KBM-7 (cell line): ENCODE measurements at places on chromosomes 7 and 10.
A peak's percentile ranks its signal among the peaks of the same experiment; 100 is the strongest.

GRCh38 chr7:91749418-91749817 is 131.1 kb downstream of the MTERF1 start:
- DNase-seq, result no peak

DNA sequence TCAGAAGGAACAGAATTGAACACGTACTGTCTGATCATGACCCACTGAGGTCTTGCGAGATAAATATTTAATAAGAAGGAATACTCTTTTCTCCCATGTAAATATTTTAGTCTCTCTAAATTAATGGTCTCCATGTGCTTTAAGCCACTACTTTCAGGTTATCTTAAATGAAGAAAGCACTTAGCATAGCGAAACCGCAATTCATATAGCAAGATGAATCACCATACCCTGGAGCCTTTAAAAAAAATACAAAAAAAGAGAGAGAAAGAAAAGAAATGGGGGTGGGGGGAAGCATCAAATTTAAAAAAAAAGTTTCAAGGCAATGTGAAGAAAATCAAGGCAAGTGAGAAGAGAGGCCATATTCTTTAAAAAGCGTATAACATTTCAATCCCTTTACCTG is 82.5 kb downstream of the CTTNBP2 start:
- DNase-seq, result no peak

DNA sequence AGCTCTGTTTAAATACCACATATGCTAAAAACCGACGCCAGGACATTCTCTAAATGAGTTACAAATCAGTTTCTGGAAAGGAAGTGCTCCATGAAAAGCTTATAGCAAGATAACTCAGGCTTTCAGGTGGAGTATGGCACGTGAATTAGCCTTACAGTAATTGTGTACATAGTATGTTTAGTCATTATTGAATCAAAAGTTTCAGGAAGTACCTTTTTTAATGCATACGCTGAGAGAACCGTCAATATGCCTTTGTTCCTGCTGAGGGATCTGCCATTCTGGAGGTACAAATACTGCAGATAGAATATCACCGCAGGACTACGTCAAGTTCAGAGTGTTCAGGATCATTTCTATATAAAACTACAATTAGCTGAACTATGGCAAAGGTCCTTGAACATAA is 45.7 kb downstream of the ANKMY2 start:
- DNase-seq, result no peak

DNA sequence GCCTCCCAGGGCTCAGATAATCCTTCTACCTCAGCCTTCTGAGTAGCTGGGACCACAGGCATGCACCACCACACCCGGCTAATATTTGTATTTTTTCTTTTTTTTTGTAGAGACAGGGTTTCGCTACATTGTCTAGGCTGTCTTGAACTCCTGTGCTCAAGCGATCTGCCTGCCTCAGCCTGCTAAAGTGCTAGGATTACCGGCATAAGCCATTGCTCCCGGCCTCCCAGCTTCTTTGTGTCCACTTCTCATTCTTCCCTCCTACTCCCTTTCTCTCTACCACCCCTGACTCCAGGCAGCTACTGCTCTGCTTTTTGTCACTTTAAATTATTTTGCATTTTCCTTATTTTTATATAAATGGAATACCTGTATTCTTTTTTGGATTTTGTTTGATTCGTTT is 83.4 kb downstream of the PALS2 start:
- DNase-seq, result no peak

GRCh38 chr7:87600130-87601124 is at the start of gene ABCB1:
Gene ABCB1, minus strand, starts transcription at chr7:87600884. Its CDS starts 700 bp downstream, at chr7:87600184.
- peak; percentile 54 for DNase-seq

- no peak for DNase-seq
Observed at GRCh38 chr10:35398908-35399307, 62.6 kb downstream of the CCNY start.

DNA sequence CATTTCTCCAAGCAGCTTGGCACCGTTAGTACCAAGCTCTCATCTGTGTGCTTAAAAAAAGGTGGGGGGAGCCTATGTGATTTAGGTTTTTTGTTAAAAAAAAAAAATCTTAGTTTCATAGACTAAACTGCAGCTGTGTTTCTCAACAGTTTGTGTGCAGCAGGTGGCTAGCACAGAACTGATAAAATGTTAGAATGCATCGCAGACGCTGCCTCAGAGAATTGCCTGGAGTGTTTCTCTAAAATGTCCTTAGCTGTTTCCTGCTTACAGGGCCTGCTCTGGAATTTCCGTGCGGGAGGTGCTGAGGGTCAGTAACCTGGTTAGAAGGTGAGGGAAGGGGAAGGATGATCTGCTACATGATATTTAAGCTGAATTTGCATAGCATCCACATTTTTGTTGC is 268.9 kb downstream of the PLXDC2 start:
- DNase-seq, result no peak

DNA sequence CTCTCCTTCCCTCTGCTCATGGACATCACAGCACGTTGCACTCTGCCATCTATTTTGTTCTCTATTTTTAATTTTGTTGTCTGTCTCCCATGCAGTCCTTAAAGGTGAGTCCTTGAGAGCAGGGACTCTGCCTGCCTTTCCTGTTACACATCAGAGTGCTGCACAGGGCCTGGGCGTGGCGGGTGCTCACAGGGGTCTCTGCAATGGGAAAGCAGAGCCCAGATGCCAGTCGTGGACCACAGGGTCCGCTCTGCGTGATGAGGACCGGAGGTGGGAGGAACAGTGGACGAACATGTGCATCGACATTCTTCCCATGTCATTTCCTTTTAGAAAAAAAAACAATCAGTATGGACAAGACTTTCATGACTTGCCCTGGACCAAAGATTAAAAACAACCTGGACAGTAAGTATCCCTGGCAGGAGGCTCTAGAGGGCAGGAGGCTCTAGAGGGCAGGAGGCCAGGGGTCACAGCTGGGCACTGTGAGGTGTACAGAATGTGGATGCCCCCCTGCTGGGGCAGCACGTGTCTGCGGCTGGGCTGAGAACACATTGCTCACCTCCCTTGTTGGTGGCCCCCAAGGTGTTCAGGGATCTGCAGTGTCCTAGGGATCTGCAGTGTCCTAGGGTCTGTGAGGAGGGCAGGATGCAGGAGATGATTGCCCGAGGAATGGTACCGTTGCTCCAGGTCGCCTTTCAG is 29.6 kb upstream of the ZNF488 start:
- no peak for DNase-seq

DNA sequence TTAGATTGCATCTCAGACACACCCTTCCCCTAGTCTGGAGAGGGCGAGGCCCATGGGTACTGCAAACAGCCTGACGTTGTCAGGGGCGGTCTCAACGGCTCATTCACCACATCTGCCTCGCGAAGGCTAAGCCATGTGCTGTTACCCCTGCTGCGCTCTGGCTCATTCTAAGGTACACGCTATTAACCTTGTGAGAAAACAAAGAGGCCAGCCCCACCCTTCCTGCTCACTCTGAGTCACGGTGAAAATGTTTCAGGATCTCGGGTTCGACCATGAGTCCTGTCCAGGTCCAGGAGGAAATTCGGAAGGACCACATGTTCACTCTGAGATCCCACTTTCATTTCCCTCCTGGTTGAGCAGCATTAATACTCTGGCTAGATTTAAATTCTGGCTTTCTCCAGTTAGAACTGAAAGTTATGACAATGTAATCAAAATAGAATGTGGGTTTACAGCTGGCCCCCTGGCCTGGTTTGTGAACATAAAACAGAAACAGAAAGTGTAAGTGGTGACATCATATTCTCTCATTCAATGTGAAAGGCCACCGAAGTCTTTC is 55.2 kb downstream of the EGFR start:
- no peak for DNase-seq

DNA sequence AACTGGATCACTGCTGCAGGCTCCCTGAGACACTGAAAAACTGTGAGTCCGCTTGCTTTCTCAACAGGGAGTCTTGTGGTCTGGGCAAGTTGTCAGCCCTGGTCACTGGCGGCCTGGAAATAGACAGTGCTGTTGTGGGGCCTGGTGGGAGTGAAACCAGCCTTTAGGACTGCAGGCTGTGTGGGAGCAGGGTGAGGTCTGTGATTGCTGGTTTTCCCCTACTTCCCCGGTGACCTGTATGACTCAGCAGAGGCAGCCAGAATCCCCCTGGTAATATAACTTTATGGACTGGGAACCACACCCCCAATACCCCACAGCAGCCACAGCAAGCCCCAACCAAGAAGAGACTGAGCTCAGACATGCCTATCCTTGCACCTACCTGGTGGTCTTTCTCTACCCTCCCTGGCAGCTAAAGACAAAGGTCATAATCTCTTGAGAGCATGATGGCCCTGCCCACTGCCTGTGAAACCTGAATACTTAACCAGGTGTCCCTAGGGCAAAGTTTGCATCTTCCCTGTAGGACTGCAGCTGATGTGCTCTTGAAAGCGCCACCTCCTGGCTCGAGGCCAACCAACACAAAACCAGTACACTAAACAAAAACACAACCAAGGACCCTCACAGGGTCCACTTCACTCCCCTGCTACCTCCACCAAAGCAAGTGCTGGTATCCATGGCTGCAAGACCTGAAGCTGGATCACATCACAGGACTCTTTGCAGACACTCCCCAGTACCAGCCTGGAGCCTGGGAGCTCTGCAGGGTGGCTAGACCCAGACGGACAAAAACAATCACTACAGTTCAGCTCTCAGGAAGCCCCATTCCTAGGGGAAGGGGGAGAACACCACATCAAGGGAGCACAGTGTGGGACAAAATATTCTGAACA is 7.2 kb upstream of the ADAM22 start:
- DNase-seq, result peak; percentile 65

DNA sequence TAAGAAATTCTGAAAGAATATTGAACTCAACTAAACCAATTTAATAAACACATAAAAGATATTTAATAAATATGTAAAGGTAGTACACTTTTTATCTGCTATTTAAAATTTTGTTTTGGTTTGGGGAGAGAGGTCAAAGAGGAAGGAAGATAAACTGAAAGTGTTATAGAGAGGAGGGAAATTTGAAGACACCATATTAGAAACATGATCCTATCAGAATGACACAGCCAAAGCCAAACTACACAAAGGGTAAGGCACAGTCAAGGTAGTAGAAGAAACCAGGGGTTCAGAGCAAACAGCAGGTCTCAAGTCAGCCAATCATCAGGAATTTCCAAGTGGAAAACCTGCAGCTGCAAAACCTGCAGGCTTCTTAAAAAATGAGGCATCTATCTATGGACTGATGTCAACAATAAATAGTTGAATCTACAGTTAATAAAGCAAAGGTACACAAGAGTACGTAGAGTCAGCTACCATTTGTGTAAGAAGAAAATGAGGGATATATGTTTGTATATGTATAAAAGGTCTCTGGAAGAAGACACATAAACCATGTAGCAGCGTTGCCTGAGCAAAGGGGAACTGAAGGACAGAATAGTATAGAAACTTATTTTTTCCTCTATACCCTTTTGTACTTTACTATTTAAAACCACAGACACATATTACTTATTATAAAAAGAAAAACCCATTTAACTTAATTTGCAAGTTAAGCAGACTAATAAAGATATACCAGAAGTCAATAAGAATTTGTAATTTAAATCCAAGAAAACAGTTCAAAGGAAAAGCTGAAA is 10.0 kb downstream of the ZNF800 start:
- DNase-seq, result no peak

- no peak for DNase-seq
Observed at GRCh38 chr10:9437131-9437530, 1382.6 kb downstream of the GATA3 start.

DNA sequence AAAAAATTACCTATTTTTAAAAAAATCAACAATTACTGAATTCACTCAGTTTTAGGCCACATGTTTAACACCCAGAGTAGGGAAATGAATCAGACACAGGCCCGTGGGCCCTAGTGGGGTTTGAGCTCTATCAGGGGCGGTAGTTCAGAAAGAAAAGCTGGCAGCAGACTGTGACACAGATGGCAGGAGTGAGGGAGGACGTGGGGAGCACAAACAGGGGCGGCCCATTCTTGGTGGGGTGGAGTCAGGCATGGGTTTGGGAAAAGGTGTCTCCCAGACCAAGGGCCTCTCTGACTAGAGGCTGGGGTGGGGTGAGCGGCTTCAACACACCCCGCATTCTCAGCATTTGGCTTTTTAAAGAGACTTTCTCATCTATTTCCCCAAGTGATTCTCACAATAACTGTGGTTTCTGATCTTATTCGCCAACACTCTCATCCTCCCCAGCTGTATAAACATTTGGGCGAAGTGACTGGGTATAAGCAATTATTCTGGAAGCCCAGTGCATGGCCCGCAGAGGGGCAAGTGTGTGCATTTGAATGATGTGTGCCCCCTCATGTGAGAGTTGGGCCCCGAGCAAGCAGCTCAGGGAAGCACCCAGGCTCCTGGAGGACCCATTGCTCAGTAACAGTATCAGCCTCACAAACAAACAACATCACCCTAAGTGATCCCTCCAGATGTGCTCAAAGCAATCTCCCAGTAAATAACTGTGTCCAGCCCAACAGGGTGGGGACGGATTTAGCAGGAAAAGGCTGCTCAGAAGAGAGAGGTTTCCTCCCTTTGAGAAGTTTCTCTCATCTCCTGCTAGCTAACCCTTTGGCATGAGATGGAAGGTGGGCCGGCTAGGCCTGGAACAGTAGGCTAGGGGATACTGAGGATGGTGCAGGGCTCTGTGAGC is 437.6 kb upstream of the ZMIZ1 start:
- no peak for DNase-seq

DNA sequence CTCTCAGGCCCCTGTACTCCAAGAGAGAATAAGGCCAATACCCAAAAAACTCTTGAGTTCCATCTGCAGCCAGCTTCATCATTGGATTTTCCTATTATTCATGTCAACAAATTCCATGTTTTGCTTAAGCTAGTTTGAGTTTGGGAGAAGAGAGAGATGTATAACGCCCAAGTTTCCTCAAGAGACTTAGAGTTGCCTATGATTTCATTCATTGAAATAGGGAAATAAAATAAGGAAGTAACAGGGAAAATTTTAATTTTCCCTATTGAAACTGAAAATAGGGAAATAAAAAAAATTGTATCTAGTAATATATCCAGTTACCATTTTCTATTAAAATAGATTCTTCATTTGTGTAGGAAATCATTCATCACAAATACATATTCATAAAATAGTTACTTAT is 66.5 kb upstream of the SVIL start:
- no peak for DNase-seq

DNA sequence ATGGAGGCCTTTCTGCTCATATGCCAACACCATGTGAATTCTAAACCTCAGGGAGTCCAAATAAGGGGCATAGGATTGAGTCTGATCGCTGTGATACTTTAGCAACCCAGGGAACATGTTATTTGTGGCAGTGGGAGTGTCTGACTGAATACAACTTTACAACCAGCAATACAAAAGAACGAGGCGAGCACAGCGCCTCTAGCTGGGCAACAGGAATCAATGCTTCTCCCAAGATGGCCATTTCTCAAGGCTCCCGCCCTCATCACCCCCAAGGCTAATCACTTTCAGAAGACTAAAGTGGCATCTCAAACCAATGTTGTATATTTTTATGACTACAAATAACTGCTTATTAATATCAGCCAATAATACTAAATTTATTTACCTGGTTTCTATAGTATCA is 28.1 kb downstream of the YWHAG start:
- DNase-seq, result no peak
